ENCODE measurements at places on chromosomes 16 and 17.

GRCh38 chr16:15650698-15651171 is 690 bp downstream of the NDE1 start:
- DNase-seq: no peak

DNA sequence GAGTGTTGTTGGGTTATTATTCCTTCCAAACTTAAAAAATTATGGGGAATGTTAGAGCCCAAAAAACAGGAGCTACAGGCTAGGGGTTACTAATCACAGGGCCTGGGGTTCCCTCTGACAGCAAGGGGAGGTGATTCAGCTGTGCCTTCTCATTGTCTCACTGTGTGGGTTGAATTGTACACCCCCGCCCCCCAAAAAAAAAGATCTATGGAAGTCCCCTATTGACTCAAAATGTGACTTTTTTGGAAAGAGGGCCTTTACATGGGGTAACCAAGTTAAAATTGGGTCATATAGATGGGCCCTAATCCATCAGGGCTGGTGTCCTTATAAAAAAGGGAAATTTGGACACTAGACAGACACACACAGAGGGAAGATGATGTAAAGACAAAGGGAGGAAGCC is 190.2 kb downstream of the SOX9 start:
- no peak for DNase-seq

GRCh38 chr16:88467541-88467944 is 14.5 kb downstream of the ZFPM1 start:
- DNase-seq: no peak

DNA sequence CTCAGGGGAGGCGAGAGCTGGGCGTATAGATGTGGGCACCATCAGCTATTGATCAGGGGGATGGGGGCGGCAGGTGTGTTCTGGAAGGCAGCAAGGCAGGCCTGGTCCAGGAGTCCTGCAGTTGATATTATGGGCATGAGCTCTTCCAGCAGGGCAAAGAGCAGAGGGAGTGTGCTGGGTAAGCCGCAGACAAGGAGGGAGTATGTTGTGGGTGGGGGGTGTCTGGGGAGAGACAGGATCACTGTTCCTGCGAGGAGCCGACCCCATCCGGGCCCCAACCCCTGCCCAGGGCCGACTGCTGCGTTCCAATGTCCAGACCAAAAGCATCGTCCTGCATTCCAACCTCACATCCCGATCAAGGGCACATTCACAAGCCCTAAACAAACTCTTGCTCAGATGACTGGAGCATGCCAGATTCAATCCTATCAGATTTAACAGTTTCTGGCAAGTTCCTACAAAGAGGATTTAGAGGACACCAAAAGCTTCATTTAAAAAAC is 9.2 kb downstream of the MXRA7 start:
- no peak for DNase-seq

DNA sequence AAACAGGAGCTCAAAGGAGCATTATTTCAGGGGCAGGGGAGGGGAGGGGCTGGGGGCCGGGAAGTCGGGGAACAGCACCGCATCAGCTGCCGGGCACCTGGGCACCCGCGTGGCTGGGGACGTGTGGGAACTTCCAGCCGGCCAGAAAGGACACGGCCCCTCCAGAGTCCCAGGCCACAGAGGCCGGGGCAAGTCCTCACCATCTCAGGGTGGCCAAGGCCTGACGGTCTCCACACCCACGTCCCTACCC is 1.1 kb downstream of the PGAP6 start:
- no peak for DNase-seq

Measured in NCI-H187 treated with DMSO at 0.1 percent for 48 hours (cell line).